ENCODE measurements at places on chromosomes 5 and 9.

DNA sequence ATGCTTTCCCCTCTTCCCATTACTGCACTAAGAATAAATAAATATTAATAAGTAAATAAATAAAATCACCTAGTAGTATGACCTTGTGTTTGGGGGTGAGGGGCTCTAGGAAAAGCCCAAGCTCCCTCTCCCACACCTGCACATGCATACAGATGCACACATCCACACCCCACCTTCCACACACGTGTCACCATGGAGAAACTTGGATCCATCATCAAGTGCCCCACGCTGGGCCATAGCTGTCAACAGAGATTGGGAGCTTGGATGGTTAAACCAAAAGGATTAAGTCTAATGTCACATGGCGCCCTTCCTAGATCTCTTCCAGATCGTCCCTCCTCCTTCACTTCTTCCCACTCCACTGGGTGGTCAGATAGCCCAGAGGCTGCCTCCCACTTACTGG, 37.0 kb downstream of the TMEM215 start:
- DNase-seq = no peak

DNA sequence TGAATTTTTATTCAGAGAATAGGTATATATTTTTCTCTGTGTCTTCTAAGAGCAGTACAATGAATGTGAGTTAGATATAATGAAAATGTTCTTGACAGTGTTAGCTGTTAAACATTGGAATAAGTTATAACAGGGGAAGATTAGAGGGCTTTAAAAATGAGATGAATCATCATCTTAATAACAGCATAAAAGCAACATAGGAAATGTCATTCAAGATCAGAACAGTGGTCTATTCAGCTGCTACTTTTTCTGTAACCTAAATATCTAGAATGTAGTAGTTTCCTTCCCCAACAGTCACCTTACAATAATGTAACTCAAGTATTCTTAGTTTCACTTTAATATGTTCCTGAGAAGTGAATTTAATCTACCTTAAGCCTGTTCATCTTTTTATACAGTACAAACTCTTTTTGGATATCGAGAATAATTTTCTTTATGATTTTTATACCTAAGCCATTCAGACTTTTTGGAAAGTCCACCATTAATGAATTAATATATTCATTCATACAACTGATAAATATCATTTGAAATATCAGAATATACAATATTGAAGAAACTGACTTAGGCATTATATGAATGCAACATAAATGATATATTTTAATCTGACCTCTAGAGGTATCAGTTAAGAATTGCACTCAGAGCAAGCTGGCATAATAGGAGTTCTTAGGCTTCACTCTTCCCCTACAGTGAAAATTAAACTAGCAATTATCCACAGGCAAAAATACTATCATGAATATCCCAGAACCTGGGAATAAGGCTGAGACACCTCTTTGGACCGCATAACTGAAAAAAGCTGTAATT, 66.1 kb upstream of the EDIL3 start:
- DNase-seq = peak; percentile 44

GRCh38 chr5:163460562-163461171, at the start of gene HMMR:
Gene HMMR (plus strand): TSS chr5:163460632. CDS start chr5:163460693, 61 bp downstream.
- peak; percentile 85 for DNase-seq

DNA sequence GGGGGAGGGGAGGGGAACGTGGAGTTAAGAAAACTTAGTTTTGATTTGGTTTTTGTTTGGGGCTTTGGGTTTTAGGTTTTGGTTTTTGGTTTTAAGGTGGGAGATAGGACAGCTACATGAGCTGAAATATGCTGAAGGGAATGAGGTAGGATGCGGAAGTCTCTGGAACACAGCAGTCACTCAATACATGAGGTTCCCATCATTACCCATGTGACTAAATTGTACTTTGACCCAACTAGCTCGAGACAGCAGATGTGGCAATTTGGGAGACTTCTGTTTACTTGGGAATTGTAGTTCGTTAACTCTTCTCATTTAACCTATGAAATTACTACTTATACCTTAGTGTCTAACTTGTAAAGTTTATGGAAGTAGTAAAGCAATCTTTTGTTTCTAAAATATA, 124.2 kb downstream of the TLE1 start:
- DNase-seq = no peak

DNA sequence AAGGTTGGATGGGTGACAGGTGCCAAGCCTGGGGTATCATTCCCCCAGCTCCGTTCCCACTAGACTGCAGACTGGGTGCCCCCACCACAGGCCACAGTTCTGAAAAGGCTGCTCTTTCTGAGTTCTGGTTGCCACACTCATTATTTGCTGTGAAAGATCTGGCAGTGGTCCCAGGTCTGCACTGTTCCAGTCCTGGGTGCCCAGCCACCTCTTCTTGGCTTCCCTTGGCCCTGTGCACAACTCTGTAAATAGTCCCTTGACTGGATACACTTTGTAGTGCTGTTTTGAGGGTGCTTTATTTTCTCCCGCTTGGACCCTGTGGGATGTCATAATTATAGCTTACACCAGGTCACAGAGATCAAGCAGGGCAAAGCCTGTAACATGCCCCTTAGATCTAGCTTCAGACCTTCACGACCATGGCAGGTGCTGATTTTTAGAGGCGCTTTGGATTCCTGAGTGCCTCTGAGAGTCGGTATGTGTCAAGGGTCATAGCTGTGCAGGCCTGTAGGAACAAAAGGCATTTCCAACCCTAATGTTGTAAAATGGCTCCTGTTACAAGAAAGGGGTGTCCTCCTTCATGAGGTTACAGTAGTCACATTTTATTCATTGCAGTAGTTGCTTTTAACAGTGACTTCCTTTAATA, 344.9 kb downstream of the ICE1 start:
- DNase-seq = no peak

GRCh38 chr9:81562231-81563019, 126.9 kb downstream of the TLE1 start:
- DNase-seq = no peak

DNA sequence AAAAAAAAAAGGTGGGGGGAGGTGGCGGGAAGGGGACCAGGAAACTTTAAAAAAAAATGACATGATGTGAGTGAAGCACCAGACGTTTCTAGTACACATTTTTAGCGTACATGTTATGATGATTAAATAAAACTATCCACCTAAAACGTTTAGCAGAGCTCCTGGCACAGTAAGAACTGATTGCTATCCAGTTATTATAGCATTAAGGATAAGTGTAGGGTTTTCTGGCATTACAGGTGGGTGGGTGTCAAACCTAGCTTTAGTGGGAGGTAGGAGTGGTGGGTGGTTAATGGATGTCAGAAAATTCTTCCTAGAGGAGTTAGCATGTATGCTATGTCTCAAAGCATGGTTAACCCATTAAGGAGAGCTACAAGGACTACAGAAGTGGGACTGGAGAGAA, 2329.5 kb downstream of the MAT2B start:
- DNase-seq = no peak

DNA sequence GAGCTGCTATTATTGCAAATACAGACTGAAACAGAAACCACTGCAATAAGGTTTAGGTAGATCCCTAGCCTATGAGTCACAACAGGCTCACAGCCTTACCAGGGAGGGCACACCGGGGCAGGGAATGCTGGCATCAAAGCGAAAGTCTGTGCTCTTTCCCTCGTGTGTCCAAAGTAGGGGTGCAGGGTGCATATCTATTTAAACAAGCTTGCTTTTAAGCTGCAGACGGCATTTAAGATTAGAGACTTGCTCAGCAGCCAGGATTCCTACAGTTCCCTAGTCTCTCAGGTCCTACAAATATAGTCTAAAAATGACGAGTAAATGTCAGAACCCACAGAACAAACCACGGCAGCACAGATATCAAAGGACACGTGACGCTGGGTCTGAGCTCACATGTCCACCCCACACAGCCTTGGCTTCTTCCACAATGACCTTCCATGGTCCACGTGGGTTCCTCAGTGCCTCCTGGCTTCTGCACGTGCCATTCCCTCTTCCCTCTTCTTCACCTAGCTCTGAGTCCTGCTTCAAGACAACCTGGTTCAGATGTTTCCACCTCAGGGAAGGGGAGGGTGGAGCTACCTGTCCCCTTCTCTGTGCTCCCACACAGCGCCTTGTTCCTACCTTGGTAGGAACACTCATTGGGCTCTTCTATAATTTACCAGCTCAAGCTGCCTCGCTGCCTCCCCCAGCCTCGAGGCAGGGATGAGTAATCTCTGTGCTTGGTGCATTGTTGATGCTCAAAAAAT, 193.2 kb downstream of the MAPKAP1 start:
- no peak for DNase-seq

GRCh38 chr5:73327908-73328455, 120.6 kb downstream of the FOXD1 start:
- no peak for DNase-seq

- DNase-seq = no peak
Measured at GRCh38 chr9:100066539-100066938, 32.3 kb downstream of the ERP44 start.

DNA sequence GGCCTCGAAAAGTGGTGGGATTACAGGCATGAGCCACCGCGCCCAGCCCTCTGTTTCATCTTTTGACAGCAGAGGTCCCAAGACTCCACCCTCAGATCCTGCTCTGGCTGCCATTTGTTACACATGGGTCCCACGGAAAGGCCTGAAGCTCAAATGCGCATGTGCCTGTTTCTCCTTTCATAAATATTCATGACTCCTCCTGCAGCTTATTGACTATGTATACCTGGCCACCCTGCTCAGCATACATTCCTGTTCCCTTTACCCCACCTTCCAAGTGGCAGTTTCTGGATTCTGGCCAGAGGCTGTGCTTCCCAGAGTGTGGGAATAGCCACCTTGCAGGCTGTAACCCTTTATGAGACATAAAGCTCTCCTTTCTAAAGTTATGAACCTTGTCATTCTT, 46.5 kb downstream of the AUH start:
- no peak for DNase-seq

GRCh38 chr5:73391441-73391881, 57.1 kb downstream of the FOXD1 start:
- DNase-seq = no peak

- DNase-seq = peak; percentile 26
Measured at GRCh38 chr5:66169534-66169933, 25.4 kb downstream of the SREK1 start.

- DNase-seq = peak; percentile 39
Measured at GRCh38 chr5:143583409-143583808, 179.9 kb upstream of the NR3C1 start.

DNA sequence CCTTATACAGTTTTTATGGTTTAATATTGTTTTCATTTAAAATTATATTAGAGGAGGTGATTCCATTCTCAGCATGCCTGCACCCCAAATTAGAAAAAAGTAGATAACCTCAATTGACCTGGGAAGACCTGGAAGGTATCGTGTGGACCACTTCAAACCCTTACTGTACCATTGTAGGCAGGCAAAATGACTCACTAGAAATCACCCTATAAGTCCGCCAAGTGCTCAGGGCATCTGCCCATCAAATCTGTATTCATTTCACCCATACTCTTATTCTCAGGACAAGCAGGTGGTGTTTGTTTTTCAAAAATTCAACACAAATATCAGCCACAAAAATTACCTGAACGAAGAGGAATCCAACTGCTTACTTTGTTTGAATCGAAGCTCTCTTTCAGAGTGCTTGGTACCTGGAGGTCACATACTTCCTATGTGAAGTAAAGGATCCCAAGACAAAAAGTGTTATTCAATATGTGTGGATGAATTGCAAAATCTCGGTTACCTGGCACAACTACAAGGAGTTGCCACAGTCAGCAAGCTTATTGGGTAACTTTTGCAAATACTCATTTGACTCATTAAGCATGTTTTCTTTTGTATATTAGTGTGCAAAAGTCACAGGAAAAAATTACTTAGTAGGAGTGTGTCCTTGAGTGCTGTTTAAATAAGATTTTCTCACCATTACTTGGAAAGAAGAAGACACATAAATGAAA, 216.2 kb downstream of the ENC1 start:
- no peak for DNase-seq

GRCh38 chr9:79163544-79163943, 408.2 kb upstream of the TLE4 start:
- no peak for DNase-seq

GRCh38 chr9:68540712-68541535, at the start of gene TMEM252:
Gene TMEM252 (minus strand): TSS chr9:68540883. CDS start chr9:68540814, 69 bp downstream.
- DNase-seq = peak; percentile 7

GRCh38 chr5:107864793-107865192, 194.1 kb upstream of the EFNA5 start:
- peak; percentile 43 for DNase-seq

DNA sequence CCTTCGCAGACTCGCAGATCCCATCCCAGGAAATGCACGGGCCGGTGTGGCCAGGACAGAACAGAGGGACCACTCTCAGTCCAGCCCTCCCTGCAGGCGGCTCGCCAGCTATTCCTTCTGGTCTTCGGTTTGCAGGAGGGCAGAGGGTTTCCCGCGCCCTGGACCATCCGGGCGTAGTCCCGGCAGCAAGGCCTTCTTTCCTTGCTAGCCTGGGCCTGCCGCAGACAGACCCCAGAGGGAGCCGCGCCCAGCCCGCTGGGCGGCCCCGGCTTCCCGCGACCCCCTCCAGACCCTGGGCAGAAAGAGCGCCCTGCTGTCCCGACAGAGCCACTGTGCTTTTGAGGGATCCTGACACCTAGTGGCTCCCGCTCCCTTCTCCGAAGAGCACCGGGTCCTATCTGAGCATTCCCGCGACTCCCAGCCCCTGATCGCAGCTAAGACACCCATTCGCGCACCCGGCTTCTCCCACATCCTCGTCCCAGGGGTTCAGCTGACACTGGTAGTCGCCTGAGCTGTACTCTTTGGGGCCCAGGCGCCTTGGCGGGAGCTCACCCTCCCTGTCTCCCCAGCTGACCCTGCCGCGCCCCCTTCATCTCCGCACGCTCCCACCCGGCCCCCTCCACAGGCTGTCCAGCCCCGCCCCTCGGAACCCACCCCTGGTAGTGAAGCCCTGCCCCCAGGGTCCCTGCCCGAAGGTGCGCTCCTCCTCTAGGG, 1.1 kb downstream of the CFAP90 start:
- DNase-seq = peak; percentile 53

DNA sequence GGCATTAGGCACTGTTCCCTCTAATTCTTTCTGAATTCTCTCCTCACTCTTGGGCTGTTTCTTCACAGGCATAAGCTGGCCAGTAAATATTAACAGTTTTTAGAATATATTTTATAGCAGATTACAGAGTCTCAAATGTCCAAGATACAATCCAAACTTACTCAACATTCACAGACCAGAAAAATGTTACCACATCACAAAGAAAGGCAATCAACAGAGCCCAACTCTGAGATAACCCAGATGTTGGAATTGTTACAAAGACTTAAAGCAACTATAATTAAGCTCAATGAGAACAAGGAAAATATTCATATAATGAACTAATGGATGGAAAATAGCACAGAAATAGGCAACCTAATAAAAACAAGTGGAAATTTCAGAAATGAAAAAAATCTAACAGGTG, 401.1 kb upstream of the RGMB start:
- no peak for DNase-seq

DNA sequence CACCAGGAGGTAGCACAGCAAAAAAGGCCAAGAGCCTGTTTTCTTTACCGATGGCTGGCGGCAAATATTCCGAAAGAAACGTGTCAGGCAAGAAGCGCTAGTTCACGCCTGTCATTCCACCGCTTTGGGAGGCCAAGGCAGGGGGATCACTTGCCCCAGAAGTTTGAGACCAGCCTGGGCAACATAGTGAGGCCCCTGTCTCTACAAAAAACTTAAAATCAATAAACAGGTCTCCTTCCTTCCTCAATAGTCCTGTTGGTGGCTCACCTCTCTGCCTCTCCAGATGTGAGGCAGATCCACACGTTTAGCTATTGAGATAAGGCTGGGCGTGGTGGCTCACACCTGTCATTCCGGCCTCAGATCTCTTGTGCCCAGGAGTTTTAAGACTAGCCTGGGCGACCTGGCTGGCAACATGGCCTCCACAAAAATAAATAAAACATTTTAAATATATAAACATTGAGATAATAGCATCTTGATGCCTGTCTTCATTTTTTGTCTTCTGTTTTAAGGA, 1.3 kb upstream of the TMEM250 start:
- DNase-seq = peak; percentile 48

Data from DMS53 (cell line).